ENCODE measurements at places on chromosomes 12 and 14.

DNA sequence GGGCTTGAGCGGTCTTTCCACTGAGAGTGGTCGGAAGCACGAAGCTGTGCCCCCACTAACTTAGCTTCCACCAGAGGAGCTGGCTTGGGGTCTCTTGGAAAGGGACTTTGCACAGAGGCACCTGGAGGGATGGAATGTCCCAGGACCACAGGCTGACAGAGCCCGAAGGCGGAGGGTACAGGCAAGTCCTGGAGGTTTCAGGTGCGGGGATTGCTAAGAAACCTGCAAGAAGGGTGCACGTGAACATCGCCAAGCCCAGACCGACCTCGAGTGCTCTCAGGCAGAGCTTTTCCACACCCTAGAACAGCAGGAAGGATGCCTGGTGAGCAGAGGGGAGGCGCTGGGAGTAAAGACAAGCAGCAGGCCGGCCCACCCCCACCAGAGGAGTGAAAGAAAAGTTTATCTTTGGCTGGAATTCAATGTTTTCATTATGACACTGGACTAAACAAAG, 61.6 kb downstream of the SERPINA3 start:
- DNase-seq: no peak

- DNase-seq: no peak
These were observed 21.9 kb downstream of the CCDC92 start for GRCh38 chr12:123950476-123951349.

- DNase-seq: no peak
These were observed 32.6 kb downstream of the PPP2R5E start for GRCh38 chr14:63510538-63510937.

GRCh38 chr14:71452539-71452938, 479.7 kb upstream of the RGS6 start:
- no peak for DNase-seq

DNA sequence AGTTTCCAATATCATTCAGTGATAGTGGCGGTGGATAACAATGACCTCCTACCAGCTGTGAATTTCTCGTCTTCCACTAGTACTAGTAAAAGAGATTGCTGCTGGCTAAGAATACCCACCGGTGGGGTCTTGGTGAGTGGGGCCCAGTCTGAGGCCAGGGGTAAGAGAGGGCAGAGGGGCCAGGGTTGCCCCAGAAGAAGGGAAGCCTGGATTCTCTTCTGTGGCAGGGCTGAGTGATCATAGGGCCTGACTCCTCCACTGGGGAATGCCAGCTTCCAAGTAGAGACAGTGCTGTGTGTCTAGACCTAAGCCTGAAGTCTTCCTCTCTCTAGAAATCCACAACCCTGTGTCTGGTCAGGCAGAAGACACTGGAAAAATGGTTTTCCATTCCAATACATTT, 5.8 kb upstream of the TMEM63C start:
- DNase-seq: no peak

DNA sequence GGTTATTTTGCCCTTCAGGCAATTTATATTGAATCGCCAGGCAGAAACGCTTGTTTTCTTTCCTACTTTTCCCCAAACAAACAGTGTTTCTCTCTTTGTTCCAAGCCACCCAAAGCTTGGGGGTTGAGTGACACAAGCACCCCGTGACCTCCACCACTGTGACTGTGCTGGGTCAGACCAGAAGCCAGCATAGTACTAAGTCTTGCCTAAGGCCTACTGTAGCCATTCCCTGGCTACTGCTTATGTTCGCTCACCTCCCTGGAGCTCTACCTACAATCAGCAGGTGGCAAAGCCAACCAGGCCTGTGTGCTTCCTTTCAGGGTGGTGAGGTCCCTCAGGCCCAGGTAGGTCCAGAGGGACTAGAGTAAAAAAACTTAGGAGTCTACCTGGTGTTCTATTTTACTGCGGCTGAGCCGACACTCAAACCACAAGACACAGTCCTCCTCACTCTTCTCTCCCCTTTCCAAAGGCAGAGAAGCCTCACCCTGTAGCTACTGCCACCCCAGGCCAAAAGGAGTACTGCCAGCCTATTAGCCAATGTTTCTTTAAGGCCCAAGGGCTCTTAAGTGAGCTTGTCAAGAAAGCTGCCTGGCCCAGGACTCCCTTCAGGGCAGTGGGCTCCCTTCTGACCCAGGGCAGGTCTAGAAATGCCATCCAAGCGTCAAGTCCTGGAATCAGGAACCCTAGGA, 411.8 kb upstream of the MIS18BP1 start:
- no peak for DNase-seq

GRCh38 chr14:20492486-20492885, 12.9 kb upstream of the RNASE10 start:
- no peak for DNase-seq

- DNase-seq: no peak
These were observed 747.4 kb downstream of the VRK1 start for GRCh38 chr14:97544571-97544970.

DNA sequence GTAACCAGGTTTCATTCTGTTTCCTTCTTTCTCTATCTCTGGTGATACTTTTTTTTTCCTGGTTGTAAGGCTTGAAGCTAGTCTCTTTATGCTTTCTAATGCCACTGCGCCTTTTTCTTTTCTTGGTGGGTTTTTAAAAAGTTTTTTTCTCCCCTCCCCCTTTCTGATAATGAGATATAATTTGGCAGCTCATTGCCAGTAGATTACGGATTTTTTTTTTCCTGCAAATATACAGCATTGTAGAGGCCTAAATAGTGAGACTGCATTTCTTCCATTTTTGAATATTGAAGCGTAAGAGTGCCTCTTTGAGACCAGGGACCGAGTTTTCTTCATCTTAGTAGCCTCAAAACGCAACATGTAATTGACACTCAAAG, 1.1 kb downstream of the PAPOLA start:
- no peak for DNase-seq

GRCh38 chr12:103909811-103910210, 20.4 kb upstream of the HSP90B1 start:
- DNase-seq: no peak

GRCh38 chr12:123576611-123577010, 7.7 kb upstream of the TMED2 start:
- DNase-seq: no peak
